GM23248 (cell line): ENCODE measurements at places on chromosomes 3 and 15.

- DNase-seq, result no peak
These were observed 32.3 kb upstream of the FBN1 start for GRCh38 chr15:48677821-48678220.

DNA sequence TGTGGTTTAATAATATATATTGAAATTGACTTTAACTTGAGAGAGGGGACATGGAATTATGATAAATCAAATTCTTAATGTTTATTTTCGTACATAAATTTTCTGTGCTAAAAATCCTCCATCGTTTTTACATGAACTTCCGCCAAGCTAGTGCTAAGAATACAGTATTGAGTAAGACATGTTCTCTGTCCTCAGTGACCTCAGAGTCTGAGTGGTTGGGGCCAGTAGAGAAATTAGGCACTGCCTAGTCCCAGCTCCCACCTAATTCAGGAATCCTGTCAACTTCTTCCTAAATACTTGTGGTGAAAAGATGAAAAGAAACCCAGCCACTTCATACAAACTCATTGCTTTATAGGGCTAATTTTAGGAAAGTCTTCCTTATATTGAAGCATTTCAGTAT lies 110.3 kb downstream of the PPP2R3A start:
- DNase-seq, result peak; percentile 76

- peak; percentile 89 for DNase-seq
These were observed 18.4 kb downstream of the TM4SF18 start for GRCh38 chr3:149314807-149315578.

GRCh38 chr3:51670053-51670822 lies 814 bp upstream of the TEX264 start:
- DNase-seq, result no peak

GRCh38 chr3:187836823-187837770 lies 91.8 kb upstream of the BCL6 start:
- DNase-seq, result no peak

- no peak for DNase-seq
These were observed 30.6 kb upstream of the ADAMTS7 start for GRCh38 chr15:78841891-78842290.

GRCh38 chr3:139948898-139949297 lies 13.9 kb downstream of the CLSTN2 start:
- no peak for DNase-seq

GRCh38 chr3:24678021-24678420 lies 183.4 kb upstream of the THRB start:
- no peak for DNase-seq

DNA sequence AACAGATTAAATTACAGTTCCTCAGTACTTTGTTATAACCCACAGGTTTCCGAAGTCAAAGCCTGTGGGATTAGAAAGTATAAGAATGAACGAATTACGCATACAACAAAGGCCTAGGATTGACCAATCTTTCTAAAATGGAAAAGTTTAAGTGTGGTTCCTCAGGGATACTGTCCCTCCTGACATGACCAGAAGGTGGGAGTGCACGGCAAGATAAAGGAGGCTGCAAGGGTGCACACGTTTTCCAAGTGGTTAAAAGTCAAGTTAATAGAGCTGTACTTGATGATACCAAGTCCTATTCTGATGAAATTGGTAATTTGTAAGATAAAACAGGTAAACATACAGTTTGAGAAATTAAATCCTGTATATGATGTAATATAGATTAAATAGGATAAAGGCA lies 96.2 kb downstream of the ALDH1A2 start:
- peak; percentile 9 for DNase-seq

GRCh38 chr15:77475898-77476297 lies 55.2 kb downstream of the HMG20A start:
- DNase-seq, result no peak

- peak; percentile 73 for DNase-seq
These were observed 124.8 kb downstream of the BDH1 start for GRCh38 chr3:197430934-197431333.

- no peak for DNase-seq
These were observed 116.6 kb upstream of the PRR20G start for GRCh38 chr3:127404221-127405009.

DNA sequence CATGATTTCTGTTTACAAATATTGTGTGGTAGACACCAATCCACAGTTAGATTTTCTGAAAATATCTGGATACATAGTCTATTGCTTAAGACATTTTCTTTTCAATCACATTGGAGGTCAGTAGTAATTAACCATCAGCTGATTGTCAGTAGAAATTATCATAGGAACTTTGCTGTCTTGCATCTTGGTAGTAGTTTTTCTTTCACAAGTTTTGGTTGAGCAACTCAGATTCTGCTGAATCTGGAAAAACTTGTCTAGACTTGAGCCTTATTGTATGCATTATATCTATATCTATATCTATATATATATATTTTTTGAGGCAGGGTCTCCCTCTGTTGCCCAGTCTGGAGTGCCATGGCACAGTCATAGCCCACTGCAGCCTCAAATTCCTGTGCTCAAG lies 4.0 kb downstream of the RAB11A start:
- no peak for DNase-seq

DNA sequence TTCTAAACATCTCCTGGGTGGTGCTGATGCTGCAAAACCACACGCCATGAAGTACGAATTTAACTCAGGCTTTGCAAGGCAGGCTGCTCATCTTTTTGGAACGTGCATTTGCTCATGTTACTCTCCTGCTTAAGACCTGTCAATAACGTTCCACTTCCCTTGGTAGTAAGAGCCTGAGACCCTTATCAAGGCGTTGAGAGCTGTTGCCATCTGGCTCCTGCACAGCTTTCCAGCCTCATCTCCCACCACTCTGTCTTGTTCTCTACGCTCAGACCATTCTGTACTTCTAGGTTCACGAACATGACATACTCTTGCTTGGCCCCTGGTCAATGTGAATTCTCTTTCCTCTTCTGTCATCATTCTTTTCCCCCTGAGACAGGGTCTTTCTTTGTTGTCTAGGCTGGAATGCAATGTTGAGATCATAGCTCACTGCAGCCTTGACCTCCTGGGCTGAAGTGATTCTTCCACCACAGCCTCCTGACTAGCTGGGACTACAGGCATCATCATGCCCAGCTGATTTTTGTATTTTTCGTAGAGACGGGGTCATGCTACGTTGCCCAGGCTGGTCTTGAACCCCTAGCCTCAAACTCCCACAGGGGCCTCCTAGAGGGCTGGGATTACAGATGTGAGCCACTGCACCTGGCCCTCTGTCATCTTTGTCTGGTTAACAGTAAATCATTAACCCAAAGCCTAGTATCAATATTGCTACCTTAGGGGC lies 202.8 kb downstream of the CADPS start:
- no peak for DNase-seq

- DNase-seq, result no peak
These were observed 435.9 kb downstream of the NR2F2 start for GRCh38 chr15:96766366-96766765.

DNA sequence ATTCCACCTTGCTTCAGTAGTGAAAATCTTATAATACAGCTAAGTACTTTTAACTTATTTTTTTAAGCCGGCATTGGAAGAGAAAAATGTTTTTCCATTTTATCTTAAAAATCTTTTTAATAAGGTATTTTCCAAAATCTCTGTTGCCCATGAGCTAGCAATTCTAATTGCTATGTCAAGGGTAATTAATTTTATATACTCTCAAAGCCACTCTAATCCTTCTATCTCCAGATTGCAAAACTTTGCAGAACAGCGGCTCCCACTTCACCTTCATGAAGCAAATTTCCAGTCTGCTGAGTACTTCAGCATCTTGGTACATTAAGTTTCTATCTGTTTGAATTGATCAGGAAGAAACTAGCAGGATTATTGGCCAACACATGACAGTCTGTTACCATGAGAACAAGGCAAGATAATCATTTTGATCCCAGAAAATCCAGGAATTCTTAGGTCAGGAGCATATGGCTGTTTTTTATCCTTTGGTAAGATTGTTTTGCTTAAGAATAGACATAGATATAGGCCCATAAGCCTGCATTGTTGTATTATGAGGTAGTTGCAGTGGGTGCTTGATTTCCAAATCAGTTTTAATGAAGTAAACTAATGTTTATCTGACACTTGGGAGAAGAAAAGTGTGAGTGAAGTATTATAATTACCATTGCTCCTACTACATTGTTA lies 6.0 kb downstream of the TIPARP start:
- no peak for DNase-seq

- peak; percentile 50 for DNase-seq
These were observed 34.5 kb downstream of the RASGRP1 start for GRCh38 chr15:38530113-38530512.

- DNase-seq, result peak; percentile 51
These were observed 80.3 kb downstream of the HMG20A start for GRCh38 chr15:77500989-77501388.

- DNase-seq, result peak; percentile 71
These were observed 2.7 kb downstream of the ZMAT3 start for GRCh38 chr3:179068779-179069530.

GRCh38 chr3:105752791-105753415 lies 115.9 kb downstream of the CBLB start:
- DNase-seq, result peak; percentile 64

- DNase-seq, result no peak
These were observed 135.9 kb upstream of the AGBL1 start for GRCh38 chr15:85943791-85944190.

DNA sequence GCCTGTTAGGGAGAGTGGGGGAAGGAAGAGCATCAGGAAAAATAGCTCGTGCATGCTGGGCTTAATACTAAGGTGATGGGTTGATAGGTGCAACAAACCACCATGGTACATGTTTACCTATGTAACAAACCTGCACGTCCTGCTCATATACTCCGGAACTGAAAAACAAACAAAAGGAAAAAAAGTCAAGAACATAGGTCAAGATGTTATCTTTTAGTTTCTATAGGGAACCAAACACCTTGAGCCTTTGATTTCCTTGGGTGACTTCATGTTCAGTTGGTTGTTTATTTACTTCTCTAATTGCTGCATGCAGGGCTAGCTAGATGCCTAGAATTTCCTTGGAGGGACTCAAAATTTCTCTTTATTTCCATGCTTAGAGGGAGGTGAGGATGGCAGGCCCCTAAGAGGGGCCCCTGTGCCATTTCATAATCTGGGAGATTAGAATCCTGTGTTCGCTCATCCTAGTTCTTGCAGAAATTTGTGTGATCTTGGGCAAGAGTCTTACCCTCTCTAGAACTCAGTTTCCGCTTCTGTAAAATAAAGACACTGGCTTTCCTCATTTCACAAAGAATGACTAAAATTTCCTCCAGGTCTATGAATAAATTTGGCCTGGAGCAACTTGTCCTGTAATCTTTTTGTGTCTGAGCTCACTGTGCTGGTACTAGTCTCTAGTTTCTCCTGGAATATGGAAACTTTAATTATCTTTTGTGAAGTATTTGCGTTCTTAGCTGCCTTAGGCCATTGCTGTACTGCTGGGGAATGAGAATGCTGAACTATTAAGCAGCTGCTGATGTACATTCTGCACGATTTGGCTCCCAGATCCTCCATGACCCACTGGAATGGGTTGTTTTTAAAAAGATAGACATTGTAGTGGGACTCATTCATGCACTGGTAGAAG lies 457.5 kb downstream of the EDEM1 start:
- DNase-seq, result no peak

GRCh38 chr15:80252121-80252518 lies at the start of gene CTXND1:
TSS of gene CTXND1 (minus strand) at chr15:80252213. CDS start at chr15:80201949, 50,264 bp downstream.
- DNase-seq, result no peak

GRCh38 chr3:29026286-29026685 lies 254.6 kb upstream of the RBMS3 start:
- no peak for DNase-seq

- DNase-seq, result peak; percentile 59
These were observed 517 bp downstream of the TMA7 start for GRCh38 chr3:48440590-48440958.

- DNase-seq, result no peak
These were observed 22.1 kb downstream of the ARNT2 start for GRCh38 chr15:80426316-80426715.

GRCh38 chr15:52326756-52327155 lies 31.2 kb upstream of the MYO5C start:
- DNase-seq, result peak; percentile 71

DNA sequence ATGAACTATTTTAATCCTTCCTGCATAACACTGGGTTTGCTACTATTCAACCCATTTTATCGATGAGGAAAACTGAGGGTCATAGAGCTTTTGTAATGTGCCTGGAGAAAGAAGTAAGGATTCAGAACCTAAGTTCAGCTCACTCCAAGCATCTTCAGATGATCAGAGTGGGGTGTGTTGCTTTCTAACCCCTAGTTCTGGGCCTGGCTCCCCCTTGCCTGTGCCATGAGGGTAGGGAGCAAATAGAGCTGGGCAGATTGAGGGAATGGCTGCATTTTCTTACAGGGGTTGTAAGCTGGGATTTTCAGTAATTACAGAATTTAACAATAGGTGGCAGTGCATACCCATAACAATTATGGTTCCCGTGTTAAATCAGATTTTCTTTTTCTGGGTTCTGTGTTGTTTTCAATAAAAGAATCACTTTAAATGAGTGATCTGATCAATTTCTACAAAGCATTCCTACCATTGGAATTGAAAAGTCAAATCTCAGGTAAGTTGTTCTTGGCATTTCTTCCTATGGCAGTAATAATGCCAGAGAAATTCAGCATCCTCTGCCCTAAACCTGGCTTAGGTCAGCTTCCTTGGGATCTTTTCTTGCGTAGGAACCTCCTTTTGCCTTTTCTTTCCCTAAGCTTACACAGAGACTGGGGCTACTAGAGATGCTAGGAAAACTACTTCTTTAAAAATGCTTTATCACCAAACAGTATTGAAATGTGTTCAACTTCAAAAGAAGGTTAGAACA lies 103.8 kb upstream of the IL12A start:
- peak; percentile 63 for DNase-seq

DNA sequence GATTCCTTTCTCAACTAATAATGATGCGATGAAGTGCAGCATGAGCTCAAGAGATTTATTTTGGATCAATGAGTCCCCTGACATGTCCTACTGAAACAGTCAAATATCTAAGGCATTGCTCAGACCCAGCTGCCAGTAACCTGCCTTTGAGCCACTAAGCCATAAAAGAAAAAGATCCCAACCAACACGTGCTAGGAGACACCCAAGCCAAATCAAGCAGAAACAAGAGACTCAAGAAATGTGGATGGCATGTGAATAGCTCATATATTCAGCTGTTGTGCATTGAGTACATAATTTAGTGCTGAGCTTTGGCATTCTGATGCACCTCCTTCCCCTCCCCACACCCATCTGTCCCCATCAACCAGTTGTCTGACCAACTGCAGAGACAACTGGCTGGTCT lies 29.2 kb downstream of the GJD2 start:
- DNase-seq, result peak; percentile 56

GRCh38 chr3:121748680-121749275 lies 763 bp downstream of the GOLGB1 start:
- DNase-seq, result peak; percentile 79

- DNase-seq, result peak; percentile 50
These were observed 8.5 kb upstream of the PLXND1 start for GRCh38 chr3:129614927-129615363.

DNA sequence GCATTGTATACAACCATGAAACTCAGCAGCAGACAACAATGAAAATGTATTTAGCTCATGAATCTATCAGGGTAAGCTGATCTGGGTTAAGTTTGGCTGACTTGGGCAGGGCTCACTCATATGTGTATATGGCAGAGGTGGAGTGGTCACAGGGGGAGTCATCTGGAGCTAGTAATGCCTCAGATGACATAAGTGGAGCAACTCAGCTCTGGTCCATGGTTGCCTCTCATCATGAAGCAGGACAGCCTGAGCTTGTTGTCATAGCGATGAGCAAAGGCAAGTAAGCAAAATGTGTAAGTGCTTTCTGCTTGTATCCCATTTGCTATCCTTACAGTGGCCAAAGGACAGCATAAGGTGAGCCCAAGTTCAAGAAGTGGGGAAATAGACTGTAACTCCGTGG lies 64.5 kb downstream of the ALCAM start:
- peak; percentile 22 for DNase-seq

- no peak for DNase-seq
These were observed 124.8 kb downstream of the VPS13C start for GRCh38 chr15:61935493-61935892.

GRCh38 chr3:69784954-69785514 lies 45.8 kb downstream of the MITF start:
- peak; percentile 93 for DNase-seq
